ENCODE measurements at places on chromosomes 16 and 17.

- DNase-seq, result no peak
These were observed 17.7 kb downstream of the KNOP1 start for GRCh38 chr16:19700319-19700781.

DNA sequence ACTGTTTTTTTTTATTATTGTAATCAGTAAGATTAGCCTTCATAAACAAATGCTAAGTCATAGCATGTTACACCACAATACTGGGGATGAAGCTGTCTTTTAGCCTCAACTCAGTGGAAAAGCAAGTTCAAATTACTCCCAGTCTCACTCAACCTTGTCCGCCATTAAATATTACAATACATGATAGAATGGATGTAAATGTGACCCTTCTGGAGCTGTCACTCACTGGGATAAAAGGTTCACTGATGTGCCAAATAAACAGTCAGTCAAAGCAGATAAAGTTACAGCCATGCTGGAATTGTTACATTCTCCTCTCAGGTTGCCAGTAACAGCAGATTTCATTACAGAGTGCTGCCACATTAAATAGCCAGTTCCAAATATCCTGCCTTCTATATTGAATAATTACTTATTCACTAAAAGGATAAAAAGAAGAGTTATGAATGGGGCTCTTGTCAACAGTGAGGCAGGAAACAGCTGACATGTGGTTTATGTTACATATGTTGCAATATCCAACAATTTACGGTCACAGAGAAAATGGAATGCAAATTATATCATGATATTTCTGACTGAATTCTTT is 53.4 kb downstream of the BRIP1 start:
- DNase-seq, result no peak

- no peak for DNase-seq
These were observed 62.5 kb downstream of the XPO6 start for GRCh38 chr16:28149011-28149888.

GRCh38 chr16:12171706-12172105 is 195.2 kb downstream of the SNX29 start:
- no peak for DNase-seq

GRCh38 chr17:21674242-21674731 is 18.0 kb upstream of the KCNJ18 start:
- no peak for DNase-seq

DNA sequence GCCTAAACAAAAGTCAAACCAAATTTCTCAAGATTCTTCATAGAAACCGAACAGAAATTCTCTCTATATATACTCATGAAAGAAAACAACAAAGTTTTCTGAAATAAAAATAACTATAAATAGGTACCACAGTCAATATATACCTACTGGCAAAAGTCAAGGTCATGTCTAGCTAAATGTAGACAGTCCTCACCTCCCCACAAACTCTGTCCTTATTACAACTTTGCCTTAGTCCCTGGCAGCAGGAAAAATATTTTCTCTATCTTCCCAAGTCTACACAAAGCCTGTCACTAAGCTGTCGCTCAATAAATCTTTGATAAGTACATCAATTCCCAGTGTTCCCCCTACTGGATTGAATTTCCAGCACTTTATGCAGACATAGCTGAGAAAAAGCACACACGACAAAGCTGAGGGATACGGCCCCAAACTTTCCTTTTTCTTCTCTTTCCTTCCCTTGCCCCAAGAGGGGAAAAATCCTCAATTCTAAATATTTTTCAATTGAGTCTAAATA is 2.7 kb downstream of the CFAP20 start:
- DNase-seq, result no peak

DNA sequence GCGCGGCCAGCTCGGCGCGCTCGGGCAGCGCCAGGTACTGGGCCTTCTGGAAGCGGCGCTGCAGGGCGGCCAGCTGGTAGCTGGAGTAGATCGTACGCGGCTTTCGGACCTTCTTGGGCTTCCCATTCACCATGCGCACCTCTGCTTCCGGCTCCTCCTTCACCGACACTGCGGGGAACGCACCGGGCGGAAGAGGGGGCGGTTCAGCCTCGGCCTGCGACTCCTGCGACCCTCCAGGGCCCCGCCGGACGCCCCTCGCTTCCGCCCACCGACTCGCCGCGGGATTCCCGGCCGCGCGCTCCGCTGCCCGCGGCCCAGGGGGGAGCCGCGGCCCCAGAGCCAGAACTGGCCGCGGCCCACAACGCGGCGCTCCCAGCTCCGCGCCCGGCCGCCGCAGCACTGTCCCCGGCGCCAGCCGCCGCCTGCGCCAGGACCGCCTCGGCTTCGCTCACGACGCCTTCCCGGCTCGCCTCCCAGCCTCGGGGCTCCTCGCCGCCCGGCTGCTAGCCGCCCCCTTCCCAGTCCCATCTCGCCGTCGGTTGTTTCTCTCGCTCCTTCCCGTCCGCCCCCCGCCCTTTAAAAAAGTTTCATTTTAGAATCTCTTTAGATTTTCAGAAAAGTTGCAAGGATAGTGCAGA is 1.5 kb downstream of the DLX3 start:
- no peak for DNase-seq

DNA sequence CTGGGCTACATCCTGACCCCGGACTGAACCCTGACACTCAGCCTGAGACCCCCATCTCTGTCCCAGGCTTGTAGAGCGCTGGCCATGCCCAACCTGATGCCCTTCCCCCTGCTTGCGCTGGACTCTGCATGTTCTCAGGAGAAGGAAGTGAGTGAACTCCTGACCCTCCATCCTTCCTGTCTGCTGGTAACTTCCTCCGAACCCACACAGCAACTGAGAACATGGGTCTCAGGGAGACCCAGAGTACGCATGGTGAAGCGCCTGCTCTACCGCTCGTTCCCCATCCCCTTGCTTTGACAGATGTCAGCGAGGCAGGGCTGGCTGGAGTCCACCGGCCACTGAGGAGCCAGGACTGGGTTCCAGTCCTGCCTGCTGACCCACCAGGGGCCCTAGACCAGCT is 6.1 kb downstream of the CAMKK1 start:
- no peak for DNase-seq

- DNase-seq, result no peak
These were observed 27.1 kb upstream of the IL21R start for GRCh38 chr16:27374804-27375425.

DNA sequence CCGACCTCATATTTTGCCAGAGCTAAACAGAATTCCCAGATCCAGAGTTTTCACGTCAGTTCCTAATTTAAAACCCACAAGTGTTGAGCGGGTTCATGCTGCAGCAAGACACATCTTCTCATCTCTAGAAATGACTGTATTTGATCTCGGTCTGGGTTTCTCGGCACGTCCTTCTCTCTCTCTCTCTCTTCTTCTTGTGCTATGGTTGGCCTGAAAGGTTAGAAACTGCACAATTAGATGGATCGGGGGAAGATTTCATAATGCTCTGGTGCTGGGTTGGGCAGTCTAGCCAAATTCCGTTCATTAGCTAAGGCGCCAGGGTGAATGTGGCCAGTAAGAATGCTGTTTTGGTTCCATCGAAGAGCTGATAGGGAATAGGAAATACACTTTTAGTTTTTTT is 158.9 kb upstream of the NOG start:
- DNase-seq, result no peak

GRCh38 chr16:12341423-12341822 is 364.9 kb downstream of the SNX29 start:
- no peak for DNase-seq

DNA sequence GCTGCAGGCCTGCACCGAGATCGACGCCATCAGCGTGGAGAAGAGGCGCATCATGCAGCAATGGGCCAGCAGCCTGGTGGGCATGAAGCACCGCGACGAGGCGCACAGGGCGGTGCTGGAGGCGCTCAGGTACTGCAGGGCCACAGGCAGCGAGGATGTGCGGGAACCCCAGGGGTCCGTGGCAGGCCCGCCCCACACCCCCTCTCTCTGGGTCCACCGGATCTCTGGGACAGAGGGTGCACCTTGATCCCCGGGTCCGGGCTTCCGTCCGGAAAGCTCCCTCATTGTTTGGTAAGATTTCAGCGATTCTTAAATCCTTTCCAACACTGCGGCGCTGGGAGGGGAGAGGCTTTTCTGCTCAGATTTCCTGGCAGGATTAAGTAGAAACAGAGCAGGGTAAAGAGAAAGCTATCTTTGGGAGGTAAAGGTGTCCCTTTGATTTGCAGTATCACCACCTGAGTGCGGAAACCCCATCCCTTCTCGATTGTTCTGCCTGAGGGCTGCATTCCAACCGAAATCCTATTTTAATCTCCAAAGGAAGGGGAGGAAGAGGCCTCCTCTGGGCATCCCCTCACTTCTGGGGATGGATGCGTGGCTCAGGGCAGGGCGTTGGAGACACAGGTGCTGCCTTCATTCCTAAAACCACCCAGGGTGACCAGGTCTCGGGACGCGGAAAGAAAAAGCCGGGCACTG is 29.2 kb downstream of the CCDC40 start:
- no peak for DNase-seq

DNA sequence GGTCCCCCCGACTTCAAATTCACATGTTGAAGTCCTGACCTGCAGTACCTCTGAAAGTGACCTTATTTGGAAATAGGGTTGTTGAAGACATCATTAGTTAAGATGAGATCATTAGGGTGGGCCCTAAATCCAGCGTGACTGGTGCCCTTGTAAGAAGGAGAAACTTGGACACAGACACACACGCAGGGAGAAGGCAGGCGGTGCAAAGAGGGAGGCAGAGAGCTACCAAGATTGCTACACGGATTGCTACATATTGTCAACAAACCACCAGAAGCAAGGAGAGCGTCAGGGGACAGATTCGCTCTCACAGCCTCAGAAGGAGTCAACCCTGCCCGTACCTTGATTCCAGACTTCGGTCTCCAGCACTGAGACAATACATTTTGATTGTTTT is 6.8 kb upstream of the WBP2 start:
- no peak for DNase-seq

GRCh38 chr17:586920-587685 is 127.5 kb downstream of the VPS53 start:
- no peak for DNase-seq

DNA sequence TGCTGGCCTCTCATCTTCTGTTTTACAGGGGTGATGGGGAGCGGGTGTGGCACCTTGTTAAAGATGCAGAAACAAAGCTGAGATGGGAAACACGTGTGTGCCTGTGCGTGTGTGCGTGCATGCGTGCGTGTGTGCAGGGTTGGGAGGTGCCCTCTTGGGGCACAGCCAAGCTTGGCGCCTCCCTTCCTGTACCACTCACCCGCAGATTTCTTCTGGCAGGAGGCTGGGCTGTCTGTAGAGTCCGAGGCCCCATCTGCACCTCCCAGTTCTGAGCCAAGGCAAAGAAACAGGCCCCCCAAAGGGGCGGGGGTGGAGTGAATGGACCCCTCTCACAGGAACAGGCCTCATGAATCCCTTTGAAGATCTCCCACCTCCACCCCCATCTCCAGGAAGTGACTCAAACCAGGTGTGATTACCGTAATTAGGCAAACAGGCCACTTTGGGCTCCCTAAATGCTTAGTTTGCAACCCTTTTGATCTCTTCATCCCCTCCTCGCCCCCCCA is 20.9 kb downstream of the TNS4 start:
- peak; percentile 87 for DNase-seq

Measured in effector memory CD8-positive, alpha-beta T cell (primary cell).